Activated CD8-positive, alpha-beta memory T cell treated with anti-CD3 and anti-CD28 coated beads, Interleukin-2, amount 50 U/mL, for 4 hours (primary cell): ENCODE measurements at places on chromosomes 12 and 14.

- DNase-seq: no peak
Observed at GRCh38 chr12:7571257-7571656, 67.7 kb upstream of the CD163 start.

GRCh38 chr14:73742520-73743238 is 28.5 kb upstream of the PNMA1 start:
- DNase-seq: no peak

DNA sequence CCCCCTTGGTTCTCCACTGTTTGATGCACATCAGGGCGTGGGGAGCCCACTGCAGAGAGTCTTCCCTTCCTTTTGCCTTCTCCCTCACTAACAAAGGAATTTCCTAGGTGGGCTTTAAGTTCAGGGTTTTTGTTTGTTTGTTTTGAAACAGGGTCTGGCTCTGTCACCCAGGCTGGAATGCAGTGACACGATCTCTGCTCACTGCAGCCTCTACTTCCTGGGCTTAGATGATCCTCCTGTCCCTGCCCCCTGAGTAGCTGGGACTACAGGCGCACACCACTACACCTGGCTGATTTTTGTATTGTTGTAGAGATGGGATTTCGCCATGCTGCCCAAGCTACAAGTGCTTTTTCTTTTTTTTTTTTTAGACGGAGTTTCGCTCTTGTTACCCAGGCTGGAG is 33.8 kb downstream of the EP400 start:
- DNase-seq: no peak

DNA sequence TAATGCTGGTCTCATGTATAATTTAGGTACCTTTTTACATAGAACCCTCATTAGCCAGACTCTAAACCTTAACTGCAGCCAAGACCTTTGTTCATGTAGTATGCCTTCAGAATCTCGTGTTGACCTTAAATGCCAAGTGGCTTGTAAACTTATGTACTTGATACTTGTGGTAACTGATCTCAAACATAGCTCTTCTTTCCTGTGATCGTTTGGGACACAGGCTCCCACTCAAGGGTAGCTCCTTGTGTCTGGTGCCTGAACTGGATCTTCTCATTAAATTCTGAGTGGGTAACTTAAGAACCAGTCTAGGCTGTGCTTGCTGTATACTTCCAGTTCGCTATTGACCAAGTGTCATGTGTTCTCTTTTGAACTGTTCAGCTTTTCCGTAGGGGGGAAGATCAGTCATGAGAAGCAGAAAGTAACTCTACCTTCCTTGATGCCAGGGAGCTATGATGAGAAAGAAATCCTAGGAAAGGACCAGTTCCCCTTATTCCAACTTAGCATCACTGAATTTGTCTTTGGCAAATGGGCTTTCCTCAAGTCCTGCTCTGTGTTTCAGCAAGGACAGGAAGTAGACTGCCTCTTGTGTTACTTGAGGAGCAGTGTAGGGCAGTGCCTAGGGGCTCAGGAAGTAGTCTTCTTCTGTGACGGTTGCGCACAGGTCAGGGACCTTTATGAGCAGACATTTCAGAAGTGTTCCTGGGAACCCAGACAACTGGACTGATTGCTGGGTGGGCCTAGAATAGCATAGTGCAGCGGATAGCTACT is 2.5 kb downstream of the LGALS3 start:
- no peak for DNase-seq

DNA sequence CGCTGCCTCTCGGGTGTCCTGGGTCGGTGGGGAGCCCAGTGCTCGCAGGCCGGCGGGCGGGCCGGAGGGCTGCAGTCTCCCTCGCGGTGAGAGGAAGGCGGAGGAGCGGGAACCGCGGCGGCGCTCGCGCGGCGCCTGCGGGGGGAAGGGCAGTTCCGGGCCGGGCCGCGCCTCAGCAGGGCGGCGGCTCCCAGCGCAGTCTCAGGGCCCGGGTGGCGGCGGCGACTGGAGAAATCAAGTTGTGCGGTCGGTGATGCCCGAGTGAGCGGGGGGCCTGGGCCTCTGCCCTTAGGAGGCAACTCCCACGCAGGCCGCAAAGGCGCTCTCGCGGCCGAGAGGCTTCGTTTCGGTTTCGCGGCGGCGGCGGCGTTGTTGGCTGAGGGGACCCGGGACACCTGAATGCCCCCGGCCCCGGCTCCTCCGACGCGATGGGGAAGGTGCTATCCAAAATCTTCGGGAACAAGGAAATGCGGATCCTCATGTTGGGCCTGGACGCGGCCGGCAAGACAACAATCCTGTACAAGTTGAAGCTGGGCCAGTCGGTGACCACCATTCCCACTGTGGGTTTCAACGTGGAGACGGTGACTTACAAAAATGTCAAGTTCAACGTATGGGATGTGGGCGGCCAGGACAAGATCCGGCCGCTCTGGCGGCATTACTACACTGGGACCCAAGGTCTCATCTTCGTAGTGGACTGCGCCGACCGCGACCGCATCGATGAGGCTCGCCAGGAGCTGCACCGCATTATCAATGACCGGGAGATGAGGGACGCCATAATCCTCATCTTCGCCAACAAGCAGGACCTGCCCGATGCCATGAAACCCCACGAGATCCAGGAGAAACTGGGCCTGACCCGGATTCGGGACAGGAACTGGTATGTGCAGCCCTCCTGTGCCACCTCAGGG is 679 bp downstream of the ARF6 start:
- DNase-seq: peak; percentile 72

- no peak for DNase-seq
Observed at GRCh38 chr14:88556581-88556980, 1.8 kb upstream of the PTPN21 start.

- no peak for DNase-seq
Observed at GRCh38 chr12:115075552-115076170, 391.7 kb upstream of the TBX3 start.

- no peak for DNase-seq
Observed at GRCh38 chr12:74722709-74723108, 185.1 kb downstream of the ATXN7L3B start.

GRCh38 chr12:126773012-126773411 is 1494.0 kb upstream of the TMEM132C start:
- no peak for DNase-seq

- DNase-seq: no peak
Observed at GRCh38 chr14:60621386-60621785, 27.9 kb downstream of the SIX1 start.

DNA sequence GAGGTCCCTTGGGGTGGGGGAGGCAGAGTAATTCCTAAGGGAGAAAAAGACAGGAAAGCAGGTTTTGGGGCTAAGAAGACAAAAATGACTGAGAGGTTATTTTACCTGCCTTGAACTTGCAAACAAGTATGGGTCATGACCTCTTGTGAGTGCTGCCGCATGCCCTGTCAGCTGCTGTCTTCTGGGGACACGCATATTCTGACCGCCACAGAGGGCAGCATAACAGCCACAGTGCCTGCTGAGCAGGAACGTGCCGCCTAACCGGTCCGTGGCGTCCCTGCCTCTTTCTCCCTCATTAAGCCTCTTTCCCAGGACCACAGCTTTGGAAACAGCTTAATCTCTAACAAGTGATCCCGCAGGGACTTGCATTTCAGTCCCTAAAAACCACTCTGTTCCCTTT is 51.3 kb upstream of the KCNA1 start:
- DNase-seq: no peak

DNA sequence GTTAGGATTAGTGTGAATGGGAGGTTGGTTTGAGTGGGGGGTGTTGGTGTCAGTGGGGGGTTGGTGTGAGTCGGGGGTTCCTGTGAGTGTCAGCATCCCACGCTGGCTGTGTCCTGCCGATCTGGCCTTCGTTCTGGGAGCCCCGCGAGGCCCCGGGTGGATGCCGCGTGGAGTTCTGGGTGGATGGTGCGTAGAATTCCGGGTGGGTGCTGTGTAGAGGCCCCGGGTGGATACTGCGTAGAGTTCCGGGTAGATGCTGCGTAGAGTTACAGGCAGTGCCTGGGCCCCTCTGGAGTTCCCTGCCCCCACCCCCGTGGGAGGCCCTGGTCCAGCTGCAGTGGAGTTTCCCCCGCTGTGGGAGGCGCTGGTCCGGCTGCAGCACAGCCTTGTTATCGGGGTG is 8.7 kb downstream of the NOC4L start:
- DNase-seq: no peak

DNA sequence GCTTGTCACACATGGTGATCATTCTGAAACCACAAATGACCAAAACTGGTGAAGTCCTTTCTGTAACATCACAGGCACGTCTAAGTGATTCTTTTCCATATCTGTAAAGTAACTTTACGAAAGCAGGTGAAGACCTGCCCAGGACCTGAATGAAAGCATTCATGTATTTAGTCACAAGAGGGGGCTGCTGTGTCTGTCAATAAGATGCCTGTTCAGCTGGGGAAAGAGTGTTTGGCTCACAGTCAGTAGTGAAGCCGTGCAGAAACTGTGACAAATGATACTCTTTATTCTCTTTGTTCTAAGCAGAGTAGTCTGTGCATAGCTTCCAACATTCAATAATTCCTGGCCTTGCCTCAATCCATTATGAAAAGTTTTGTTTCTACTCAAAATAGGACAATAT is 373.5 kb upstream of the OR4E1 start:
- DNase-seq: peak; percentile 16

GRCh38 chr12:80234667-80235066 is 135.3 kb downstream of the OTOGL start:
- no peak for DNase-seq
